CD4-positive, CD25-positive, alpha-beta regulatory T cell (primary cell): ENCODE measurements at places on chromosomes 13 and 19. TPM values are rescaled to one million over a fixed set of nuclear protein-coding genes. Genes with fewer than 3 reads are reported as not detected.

The ZNF729 gene
- polyA plus RNA-seq = not detected

The CPT1C gene
- 0.73 TPM for polyA plus RNA-seq

The ANGPTL8 gene
- not detected for polyA plus RNA-seq

The NPAS1 gene
- not detected for polyA plus RNA-seq

The SLITRK6 gene
- not detected for polyA plus RNA-seq

The OR7C1 gene
- polyA plus RNA-seq = not detected

The TTC9B gene
- polyA plus RNA-seq = not detected

The S1PR5 gene
- 0.31 TPM for polyA plus RNA-seq

The EFNB2 gene
- 0.27 TPM for polyA plus RNA-seq

The UBE2L5 gene
- polyA plus RNA-seq = not detected

The C19orf73 gene
- polyA plus RNA-seq = 2.3 TPM

The DACT3 gene
- polyA plus RNA-seq = not detected

The MATK gene
- 2.7 TPM for polyA plus RNA-seq

The CBARP gene
- polyA plus RNA-seq = not detected
